ENCODE measurements at places on chromosomes 16 and 17.

DNA sequence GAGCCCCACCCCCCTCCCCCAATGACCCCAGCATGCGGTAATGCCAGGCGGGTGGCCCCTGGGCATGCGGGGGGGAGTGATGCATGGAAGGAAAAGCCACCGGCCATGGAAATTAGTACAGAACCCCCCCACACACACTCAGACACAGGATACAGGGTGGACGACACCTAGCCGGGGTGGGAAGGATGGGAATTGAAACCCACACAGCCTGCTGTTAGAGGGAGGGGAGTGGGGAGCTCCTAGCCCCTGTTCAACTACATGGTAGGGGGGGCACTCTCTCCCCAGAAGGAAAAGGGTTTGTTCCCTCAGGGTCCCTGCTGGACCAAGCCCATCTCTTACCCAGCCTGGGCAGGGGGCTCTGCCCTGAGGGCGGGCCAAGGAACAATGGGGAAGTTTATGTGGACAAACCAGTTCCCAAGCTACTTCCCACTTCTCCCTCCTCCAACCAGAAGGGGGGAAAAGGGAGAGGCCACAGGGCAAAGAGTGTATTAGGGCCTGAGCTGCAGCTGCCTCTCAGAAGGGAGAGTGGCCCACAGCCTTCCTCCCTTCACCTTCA is 5.2 kb downstream of the TMUB2 start:
- no peak for DNase-seq

DNA sequence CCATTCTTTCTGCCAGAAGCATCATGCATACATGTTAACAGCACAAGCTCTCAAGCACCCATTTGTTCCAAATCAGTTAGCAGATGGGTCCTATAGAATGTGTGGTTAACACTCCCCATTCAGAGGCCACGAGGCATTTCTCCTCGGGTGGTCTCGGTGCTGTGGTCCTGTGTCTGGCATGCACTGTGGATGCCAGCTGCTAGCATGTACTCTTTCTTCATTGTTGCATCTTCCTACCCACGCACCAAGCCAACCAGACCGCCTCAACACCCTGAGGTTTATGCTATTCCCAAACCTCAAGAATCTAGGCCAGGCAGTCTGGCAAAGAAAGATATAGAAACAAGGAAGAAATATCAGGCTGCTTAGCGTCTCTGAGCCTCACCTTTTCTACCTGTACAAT is 27.8 kb upstream of the MRTFB start:
- DNase-seq, result no peak

DNA sequence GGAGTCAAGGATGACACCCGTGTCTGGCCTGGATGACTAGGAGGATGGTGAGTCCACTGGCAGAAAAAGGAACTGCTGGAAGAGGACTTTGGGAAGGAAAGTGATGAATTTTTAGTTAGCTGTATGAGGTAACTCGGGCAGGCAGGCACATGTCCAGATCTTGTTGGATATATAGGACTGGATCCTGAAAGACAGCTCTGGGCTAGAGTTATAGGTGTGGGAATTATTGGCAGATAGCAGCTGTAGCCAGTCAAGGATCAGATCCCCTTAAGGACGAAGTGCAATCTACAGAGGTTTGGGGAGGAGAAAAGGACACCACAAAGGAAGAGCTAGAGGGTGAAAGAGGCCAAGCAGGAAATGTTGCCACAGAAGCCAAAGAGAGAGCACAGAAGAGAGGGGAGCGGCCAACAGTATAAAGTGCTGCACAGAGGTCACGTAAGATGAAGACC is 10.1 kb downstream of the CYB5D1 start:
- no peak for DNase-seq

GRCh38 chr16:67474551-67475455 is 6.2 kb downstream of the ATP6V0D1 start:
- no peak for DNase-seq

- DNase-seq, result no peak
Measured at GRCh38 chr17:53765609-53766008, 57.1 kb upstream of the KIF2B start.

Measured in GM13976 (cell line).